Smooth muscle cell of bladder (primary cell): ENCODE measurements at places on chromosomes 12 and 14. TPM values are rescaled to one million over a fixed set of nuclear protein-coding genes. Genes with fewer than 3 reads are reported as not detected.

Gene C12orf60
- 0.57 and 0.74 TPM in 2 replicates for total RNA-seq

Gene FOXA1
- total RNA-seq, result 0.09 TPM in 1 of 2 replicates, not detected in the other

Gene PLCZ1
- total RNA-seq, result not detected in 2 replicates

Gene RFX4
- total RNA-seq, result not detected in 2 replicates
